Right ventricle myocardium superior (tissue), 1 donor: ENCODE measurements at places on chromosomes 5 and 9. TPM values are rescaled to one million over a fixed set of nuclear protein-coding genes. Genes with fewer than 3 reads are reported as not detected.

Gene DOCK8
- total RNA-seq = 3.4 TPM

Gene MARVELD2
- 0.94 TPM for total RNA-seq

Gene GARIN3
- not detected for total RNA-seq

Gene LCN12
- 2.1 TPM for total RNA-seq

Gene SLC6A18
- not detected for total RNA-seq

Gene NEURL1B
- total RNA-seq = 28.8 TPM

Gene STPG3
- total RNA-seq = 1.3 TPM
